Anterior cingulate cortex (tissue), 58 donors: ENCODE measurements at places on chromosomes 6 and 20.

DNA sequence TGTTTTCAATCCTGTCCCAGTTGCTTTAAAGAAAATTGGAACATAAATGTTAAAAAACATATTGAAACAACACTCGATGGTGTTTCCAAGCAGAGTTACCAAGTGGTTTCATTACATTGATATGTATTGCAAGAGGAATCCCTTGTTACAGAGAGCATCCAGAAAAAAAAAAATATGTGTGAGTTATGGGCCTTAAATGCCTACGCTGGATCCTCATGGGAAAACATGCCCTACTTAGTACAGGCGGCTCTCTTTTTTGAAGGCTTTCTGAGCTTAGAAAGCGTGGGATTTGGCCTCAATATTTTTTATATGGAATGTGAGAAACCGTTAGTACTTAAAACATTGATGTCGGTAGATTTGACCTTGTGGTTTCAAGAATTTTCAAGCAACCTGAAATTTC lies 26.1 kb downstream of the BTBD3 start:
- DNase-seq: no peak

- no peak for DNase-seq
These were observed 232.1 kb upstream of the TENT5A start for GRCh38 chr6:81984599-81984998.

GRCh38 chr20:3000852-3001523 lies 42.4 kb upstream of the GNRH2 start:
- no peak for DNase-seq

GRCh38 chr6:142846459-142846831 lies 98.5 kb downstream of the HIVEP2 start:
- DNase-seq: no peak

DNA sequence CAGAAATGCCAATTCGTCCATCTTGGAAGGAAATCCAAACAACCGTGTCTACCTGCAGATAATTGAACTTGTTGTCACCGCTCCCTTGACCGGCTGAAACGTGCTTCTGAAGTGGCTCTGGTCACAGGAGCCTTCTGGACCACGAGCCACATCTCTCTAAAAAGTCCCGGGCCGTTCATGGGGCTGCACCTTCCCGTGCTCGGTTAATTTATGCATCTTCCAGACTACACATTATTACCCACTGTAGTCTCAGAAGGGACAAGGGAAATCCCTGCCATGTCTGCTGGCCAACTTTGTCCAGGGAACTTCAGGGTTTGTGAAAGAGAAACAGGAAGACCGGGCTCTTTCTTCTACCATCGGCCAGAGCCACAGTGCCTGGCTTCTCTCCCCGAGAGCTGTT lies 63.4 kb upstream of the MPC1 start:
- no peak for DNase-seq
